CD4-positive, alpha-beta T cell treated with Interleukin-4 for 4 hours (primary cell): ENCODE measurements at places on chromosomes 5 and 9.

- DNase-seq, result no peak
Observed at GRCh38 chr5:119583684-119584083, 45.7 kb upstream of the FAM170A start.

- no peak for DNase-seq
Observed at GRCh38 chr9:108410161-108410560, 445.6 kb downstream of the ACTL7B start.

GRCh38 chr9:93132287-93132927 is 1.6 kb downstream of the NINJ1 start:
- no peak for DNase-seq

GRCh38 chr9:130539420-130540223 is 39.8 kb upstream of the FUBP3 start:
- no peak for DNase-seq

DNA sequence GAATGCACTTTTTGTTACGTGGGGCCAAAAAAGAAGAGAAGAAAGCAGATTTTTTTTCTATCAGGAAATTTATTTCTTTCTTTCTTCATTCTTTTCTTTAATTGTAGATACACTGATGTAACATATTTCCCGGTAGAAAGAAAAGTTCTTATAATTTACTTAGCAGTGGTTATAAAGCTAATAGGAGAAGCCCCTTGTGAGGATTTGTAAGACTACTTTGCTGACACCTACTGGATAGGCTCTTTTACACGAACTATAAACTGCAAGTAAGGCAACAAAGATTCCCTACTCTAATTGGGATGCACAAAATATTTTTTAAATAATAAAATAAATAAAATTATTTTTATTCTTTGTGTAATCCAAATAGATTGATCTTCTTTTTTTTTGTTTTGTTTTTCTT is 284.4 kb downstream of the DNAH5 start:
- no peak for DNase-seq

GRCh38 chr5:124342986-124343385 is 403.5 kb downstream of the ZNF608 start:
- DNase-seq, result no peak

GRCh38 chr5:122311497-122311960 is 508 bp upstream of the SNCAIP start:
- DNase-seq, result no peak

- DNase-seq, result no peak
Observed at GRCh38 chr9:95640336-95640735, 123.6 kb upstream of the PTCH1 start.

GRCh38 chr5:71533615-71534014 is 53.5 kb upstream of the MCCC2 start:
- peak; percentile 62 for DNase-seq

- no peak for DNase-seq
Observed at GRCh38 chr9:111610149-111610548, 10.7 kb upstream of the PTGR1 start.

DNA sequence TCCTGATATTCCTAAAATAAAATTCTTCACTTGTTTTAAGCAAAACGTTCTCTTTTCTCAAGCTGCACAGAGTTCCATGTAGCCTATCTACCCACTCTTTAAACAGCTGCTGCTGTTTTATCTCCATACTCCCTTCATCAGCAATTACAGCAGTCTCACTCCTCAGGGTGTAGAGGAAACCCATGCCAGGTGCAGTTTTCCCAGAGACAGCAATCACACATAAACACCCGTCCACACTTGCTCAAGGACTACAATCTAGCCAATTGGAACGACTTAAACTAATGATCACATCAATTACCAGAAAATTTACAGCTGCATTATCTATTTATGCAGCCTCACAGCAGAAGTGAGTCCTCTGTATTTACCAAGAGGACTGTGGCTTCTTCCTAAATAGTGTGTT is 141.7 kb downstream of the HTR1A start:
- no peak for DNase-seq

GRCh38 chr9:3473405-3473804 is 52.4 kb downstream of the RFX3 start:
- DNase-seq, result no peak

GRCh38 chr9:78030296-78030552 is 1.4 kb downstream of the GNAQ start:
- DNase-seq, result peak; percentile 10

DNA sequence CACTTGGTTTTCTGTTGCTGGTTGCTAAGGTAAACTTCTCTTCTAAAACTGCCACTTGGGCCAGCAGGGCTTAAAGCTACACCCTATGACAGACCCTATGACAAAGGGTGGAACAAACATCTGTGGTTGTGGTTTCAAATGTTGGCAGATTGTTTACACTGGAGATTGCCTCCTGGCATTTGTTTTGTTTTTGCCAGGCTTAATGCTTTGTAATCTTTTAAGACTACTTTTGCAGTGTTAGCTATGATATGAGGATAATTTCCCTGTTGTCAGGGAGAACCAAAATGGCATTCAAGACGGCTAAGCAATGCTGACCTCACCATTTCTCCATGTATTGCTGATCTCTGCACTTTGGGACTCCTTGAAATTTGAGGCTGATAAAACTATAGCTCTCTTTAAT is 50.3 kb downstream of the MAMDC2 start:
- peak; percentile 16 for DNase-seq

GRCh38 chr9:114497236-114497635 is 8.0 kb downstream of the WHRN start:
- no peak for DNase-seq

- no peak for DNase-seq
Observed at GRCh38 chr5:57207007-57207653, 33.3 kb downstream of the GPBP1 start.

DNA sequence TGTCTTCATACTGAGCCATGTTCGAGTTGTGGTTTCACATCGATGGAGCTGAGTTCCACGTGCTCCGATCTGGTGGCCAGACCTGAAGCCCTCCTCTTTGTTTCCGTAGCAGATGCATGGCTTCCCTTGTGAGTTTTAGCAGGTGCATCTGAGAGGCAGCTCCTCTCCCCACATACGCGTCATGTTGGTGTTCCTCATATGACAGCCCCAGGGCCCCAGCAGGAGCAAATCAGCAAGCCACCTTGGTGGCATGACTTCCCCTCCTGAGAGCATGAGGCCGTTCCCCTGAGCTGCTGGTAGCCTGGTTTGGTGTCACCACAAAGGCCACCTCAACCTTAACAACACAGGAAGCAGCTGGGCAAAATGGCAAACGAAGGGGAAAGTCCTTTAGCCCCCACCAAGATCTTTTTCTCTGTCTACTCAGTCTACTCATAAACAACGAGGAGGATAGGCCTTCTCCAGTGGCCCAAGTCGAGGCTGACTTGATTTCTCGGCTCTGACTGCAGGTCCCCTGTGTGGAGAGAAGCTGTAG is 5.9 kb downstream of the CYFIP2 start:
- DNase-seq, result peak; percentile 94

DNA sequence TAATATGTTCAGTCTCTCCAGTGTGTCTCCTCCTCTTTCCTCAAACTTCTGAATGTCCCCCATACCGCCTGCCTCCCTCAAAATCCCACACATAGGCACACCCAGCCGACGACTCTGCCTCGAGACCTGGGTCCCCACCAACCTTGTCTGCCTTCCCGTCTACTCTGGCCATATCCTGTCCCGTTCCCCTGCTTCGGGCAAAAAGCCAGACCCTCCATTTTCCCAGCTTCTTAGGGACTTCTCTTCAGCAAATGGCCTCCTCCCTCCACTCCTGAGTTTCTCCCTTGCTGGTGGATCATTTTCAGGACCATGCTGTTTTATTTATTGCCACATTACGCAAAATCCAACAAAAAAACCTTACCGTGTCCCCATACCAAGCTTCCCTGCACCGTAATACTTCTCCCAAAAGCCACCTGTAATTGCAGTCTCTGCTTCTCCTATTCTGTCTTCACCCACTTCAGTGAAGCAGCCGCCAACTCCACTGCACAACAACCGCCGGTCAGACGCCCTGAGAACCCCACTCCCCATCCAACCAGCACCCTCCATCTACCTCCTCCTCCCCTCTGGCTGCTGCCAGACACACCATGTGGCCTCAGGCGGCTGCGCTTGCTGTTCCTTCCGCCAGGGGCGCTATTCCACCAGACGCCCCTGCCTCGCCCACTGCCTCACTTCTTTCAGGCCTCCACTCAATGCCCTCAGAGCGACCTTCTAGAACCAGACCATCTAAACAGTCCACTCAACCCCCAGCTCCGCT is 117.0 kb downstream of the TRPM6 start:
- peak; percentile 11 for DNase-seq

GRCh38 chr5:73856997-73857396 is 231.0 kb downstream of the ARHGEF28 start:
- DNase-seq, result no peak

GRCh38 chr9:14379280-14379679 is 65.3 kb upstream of the NFIB start:
- DNase-seq, result no peak

- DNase-seq, result no peak
Observed at GRCh38 chr9:82512728-82513127, 524.2 kb downstream of the SPATA31D1 start.

- DNase-seq, result no peak
Observed at GRCh38 chr5:33720176-33720575, 171.6 kb downstream of the ADAMTS12 start.

GRCh38 chr5:52738095-52738506 is 49.6 kb upstream of the ITGA1 start:
- no peak for DNase-seq

DNA sequence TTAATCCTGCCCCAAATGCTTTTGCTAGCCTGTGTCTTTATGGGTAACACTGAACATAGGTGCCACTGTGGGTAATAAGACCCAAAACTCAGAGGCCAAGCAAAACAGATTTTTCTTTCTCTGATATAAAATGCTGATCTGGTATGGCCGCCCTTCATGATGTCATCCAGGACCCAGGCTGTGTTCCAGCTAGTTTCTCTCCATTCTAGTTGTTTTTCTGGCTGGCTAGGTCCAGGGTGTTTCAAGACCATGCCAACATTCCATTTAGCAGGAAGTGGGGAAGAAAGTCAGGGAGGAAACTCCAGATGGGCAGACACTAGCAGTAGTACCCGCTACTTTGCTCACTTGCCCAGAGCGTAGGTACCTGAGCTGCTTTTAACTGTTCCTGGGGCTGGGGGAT is 183.9 kb upstream of the OTULINL start:
- no peak for DNase-seq

GRCh38 chr9:107466826-107467225 is 22.7 kb downstream of the KLF4 start:
- DNase-seq, result no peak

GRCh38 chr9:136552117-136552703 is 6.4 kb upstream of the NOTCH1 start:
- no peak for DNase-seq

GRCh38 chr5:31221001-31221400 is 27.5 kb downstream of the CDH6 start:
- DNase-seq, result no peak

DNA sequence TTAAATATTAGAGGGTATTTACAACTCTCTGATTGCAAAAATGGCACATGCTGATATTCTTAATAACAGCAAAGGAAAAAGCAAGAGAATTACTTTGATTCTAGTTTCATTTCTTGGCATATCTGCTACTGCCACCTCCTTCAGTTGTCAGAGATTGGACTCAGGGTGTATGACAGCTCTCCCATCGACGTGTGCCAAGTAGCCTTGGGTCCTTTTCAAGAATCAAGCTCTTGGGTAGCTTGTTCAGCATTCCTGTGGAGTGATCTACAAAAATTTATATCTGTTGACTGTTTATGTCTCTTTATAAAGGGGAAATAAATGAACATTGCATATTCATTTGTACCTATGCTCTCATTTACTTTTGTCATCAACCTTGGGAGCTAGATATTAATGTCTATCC is 315.6 kb downstream of the PRR16 start:
- no peak for DNase-seq

GRCh38 chr5:10583663-10584572 is 20.0 kb downstream of the ANKRD33B start:
- no peak for DNase-seq

- DNase-seq, result no peak
Observed at GRCh38 chr5:115985802-115986757, 23.8 kb downstream of the LVRN start.

- no peak for DNase-seq
Observed at GRCh38 chr9:122572456-122572855, 10.7 kb downstream of the OR1L8 start.

- peak; percentile 82 for DNase-seq
Observed at GRCh38 chr9:134325813-134326723, at the start of gene RXRA. Gene RXRA, plus strand, starts transcription at chr9:134326455. Its CDS starts 177 bp downstream, at chr9:134326632.

- peak; percentile 5 for DNase-seq
Observed at GRCh38 chr9:90569511-90569910, 73.1 kb downstream of the DIRAS2 start.

GRCh38 chr5:170614720-170615119 is 110.9 kb downstream of the KCNIP1 start:
- no peak for DNase-seq

DNA sequence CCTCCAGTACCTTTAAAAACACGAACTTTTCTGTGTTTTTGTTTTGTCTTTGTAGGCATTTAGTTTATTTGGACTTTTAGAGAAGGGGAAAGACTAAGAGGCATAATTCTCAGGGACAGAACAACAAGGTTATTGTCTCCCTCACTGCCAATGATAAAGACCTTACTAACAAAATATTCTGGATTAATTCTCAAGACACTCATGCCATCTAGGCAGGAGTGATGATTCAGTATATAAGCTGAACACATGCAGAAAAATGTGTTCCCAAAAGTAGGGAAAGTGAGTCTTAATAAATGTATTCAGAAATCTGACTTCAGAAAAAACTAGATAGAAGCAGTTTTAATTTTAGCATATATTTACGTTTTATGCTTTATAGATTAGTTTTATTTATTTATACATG is 17.4 kb upstream of the ASPN start:
- DNase-seq, result no peak

GRCh38 chr5:149498724-149499336 is 52.4 kb downstream of the CSNK1A1 start:
- DNase-seq, result no peak
